Esophagus muscularis mucosa (tissue), 4 donors: ENCODE measurements at places on chromosomes 12 and 14. TPM values are rescaled to one million over a fixed set of nuclear protein-coding genes. Genes with fewer than 3 reads are reported as not detected.

Gene SLC38A2
- total RNA-seq: 224 TPM

DNA sequence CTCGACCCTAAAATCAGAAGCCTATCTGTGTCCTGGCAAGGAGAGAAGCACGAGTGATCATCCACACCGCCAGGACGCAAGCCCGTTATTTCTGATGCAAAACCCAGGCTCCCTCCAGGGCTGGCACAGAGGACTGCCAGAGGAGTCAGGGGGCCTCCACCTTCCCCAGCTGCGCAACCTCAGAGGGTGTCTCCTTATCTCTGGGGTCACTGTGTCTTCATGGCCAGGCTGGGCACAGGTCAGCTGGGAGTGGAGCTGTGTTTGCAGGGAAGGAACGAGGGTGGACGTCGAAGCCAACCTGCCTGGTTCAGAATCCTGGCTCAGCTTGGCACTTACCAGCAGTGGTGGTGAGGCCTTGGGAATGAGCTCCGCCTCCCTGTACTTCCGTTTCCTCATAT is 12.0 kb upstream of the SERPINA3 start:
- H3K27ac ChIP-seq: peak overlapping the region; percentile 76
- peaks cover 50% of the 10 kb centered on the region for H3K4me1 ChIP-seq
- H3K27me3 ChIP-seq: no peaks in the 10 kb centered on the region
- no peak for DNase-seq

Gene OR6C2
- not detected for total RNA-seq

- H3K4me1 ChIP-seq: peaks cover 8% of the 10 kb centered on the region
- DNase-seq: no peak
- no peaks in the 10 kb centered on the region for H3K36me3 ChIP-seq
- no peaks in the 10 kb centered on the region for H3K27me3 ChIP-seq
Measured at GRCh38 chr12:6049587-6049986, 74.9 kb downstream of the VWF start.

GRCh38 chr12:79597910-79598309 is 92.9 kb downstream of the PAWR start:
- DNase-seq: no peak
- H3K36me3 ChIP-seq: no peaks in the 10 kb centered on the region
- no peak overlapping the region for H3K27ac ChIP-seq
- no peak overlapping the region for H3K4me3 ChIP-seq
- no peaks in the 10 kb centered on the region for H3K27me3 ChIP-seq

- H3K27me3 ChIP-seq: no peaks in the 10 kb centered on the region
- H3K27ac ChIP-seq: peak overlapping the region; percentile 78
- no peak for DNase-seq
- H3K36me3 ChIP-seq: no peaks in the 10 kb centered on the region
Measured at GRCh38 chr14:102187044-102187443, 47.3 kb downstream of the WDR20 start.

Gene GALNT16
- 18.4 TPM for total RNA-seq

Gene RSRC2
- total RNA-seq: 68.9 TPM

- H3K4me3 ChIP-seq: no peak overlapping the region
- no peaks in the 10 kb centered on the region for H3K4me1 ChIP-seq
- H3K36me3 ChIP-seq: peaks cover 97% of the 10 kb centered on the region
- DNase-seq: no peak
Measured at GRCh38 chr12:132063491-132063890, 80.6 kb downstream of the DDX51 start.

- H3K4me1 ChIP-seq: no peaks in the 10 kb centered on the region
- no peak for DNase-seq
- H3K27me3 ChIP-seq: no peaks in the 10 kb centered on the region
Measured at GRCh38 chr14:42929806-42930480, 1323.3 kb downstream of the LRFN5 start.

GRCh38 chr12:14695715-14696141 is 671 bp downstream of the GUCY2C start:
- no peaks in the 10 kb centered on the region for H3K4me1 ChIP-seq
- no peak for DNase-seq
- H3K27me3 ChIP-seq: no peaks in the 10 kb centered on the region

Gene OR11H7
- total RNA-seq: not detected

GRCh38 chr14:97270308-97270707 is 473.1 kb downstream of the VRK1 start:
- no peak overlapping the region for H3K27ac ChIP-seq
- H3K4me1 ChIP-seq: no peaks in the 10 kb centered on the region
- H3K27me3 ChIP-seq: no peaks in the 10 kb centered on the region
- H3K4me3 ChIP-seq: no peak overlapping the region

Gene DNAH10
- total RNA-seq: not detected

Gene NINJ2
- 7.0 TPM for total RNA-seq

DNA sequence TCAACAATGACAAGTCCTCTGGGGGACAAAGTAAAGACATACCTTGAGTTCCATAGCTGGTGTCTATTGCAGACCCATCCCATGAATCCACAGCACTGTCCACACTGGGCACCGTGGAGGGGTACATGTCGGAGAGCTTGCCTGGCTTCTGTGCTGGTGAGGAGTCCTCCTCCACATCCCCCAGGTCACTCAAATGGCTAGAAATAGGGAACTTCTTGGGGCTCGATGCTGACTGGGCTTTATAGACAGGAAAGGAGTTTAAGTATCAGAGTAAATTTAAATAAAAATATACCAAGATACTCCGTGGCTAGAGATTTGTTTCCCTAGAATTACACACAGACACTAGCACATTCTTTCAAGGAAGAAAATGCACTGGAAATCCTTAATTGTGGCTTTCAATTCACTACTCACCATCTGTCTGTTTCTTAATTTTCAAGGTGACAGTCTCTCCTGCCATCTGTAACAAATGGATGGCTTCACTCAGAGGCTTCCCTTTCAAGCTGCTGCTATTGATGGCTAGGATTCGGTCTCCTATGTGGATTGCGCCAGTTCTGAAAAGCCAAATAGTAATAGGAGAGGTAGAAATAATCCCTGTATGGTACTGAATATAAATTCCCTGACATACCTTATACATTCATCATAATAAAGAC is 90.1 kb downstream of the HELB start:
- no peaks in the 10 kb centered on the region for H3K27me3 ChIP-seq
- no peak overlapping the region for H3K4me3 ChIP-seq
- no peaks in the 10 kb centered on the region for H3K4me1 ChIP-seq
- H3K27ac ChIP-seq: no peak overlapping the region
- no peaks in the 10 kb centered on the region for H3K36me3 ChIP-seq
- no peak for DNase-seq

- no peaks in the 10 kb centered on the region for H3K27me3 ChIP-seq
- no peaks in the 10 kb centered on the region for H3K4me1 ChIP-seq
- H3K36me3 ChIP-seq: no peaks in the 10 kb centered on the region
- DNase-seq: no peak
- no peak overlapping the region for H3K27ac ChIP-seq
Measured at GRCh38 chr12:91492648-91493047, 310.0 kb upstream of the DCN start.

DNA sequence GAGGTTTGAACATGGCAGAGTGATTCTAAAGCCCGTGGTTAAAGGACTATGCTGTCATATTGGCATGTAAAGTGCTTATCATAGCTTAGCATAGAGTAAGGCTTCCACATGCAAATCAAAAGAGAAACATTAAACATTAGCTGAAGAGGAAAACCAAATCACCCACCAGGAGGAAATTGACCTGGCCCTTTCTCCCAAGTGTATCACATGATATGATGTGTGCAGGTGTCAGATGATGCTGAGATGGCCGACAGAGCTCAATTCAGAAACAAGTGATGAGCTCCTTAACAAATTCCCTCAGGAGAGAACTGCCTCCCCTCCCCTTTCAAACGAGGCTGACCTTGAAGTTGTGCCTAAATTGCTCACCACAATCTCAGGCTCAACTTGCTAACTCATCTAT is 217.1 kb upstream of the BTG1 start:
- no peaks in the 10 kb centered on the region for H3K27me3 ChIP-seq
- H3K36me3 ChIP-seq: no peaks in the 10 kb centered on the region
- no peak overlapping the region for H3K4me3 ChIP-seq
- H3K4me1 ChIP-seq: no peaks in the 10 kb centered on the region
- DNase-seq: no peak
- H3K27ac ChIP-seq: no peak overlapping the region

- H3K36me3 ChIP-seq: no peaks in the 10 kb centered on the region
- no peak overlapping the region for H3K27ac ChIP-seq
- no peaks in the 10 kb centered on the region for H3K27me3 ChIP-seq
- H3K4me1 ChIP-seq: peaks cover 81% of the 10 kb centered on the region
- H3K4me3 ChIP-seq: no peak overlapping the region
- DNase-seq: no peak
Measured at GRCh38 chr14:74575507-74575906, 36.5 kb downstream of the LTBP2 start.

Gene RFLNA
- 2.2 TPM for total RNA-seq

Gene OAS3
- 9.1 TPM for total RNA-seq

- H3K27me3 ChIP-seq: no peaks in the 10 kb centered on the region
- DNase-seq: no peak
- H3K4me3 ChIP-seq: no peak overlapping the region
Measured at GRCh38 chr14:69861025-69861569, 18.1 kb upstream of the SMOC1 start.

DNA sequence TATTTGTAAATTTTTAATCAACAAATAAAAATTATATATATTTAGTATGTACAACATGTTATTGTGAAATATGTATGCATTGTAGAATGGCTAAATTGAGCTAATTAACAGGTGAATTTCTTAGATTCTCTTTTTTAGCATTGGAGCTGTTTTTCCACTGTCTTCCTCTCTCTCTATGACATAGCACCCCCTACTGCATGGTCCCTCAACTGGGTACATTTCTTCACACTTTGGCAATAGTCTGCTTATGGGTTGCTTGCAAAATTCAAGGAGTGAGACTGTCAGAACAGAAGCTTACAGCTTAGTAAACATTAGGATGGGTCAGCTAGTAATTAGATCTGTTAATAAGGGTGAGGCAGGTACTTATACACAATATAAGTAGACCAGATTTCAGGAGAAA is 658.5 kb upstream of the MGAT4C start:
- H3K4me1 ChIP-seq: no peaks in the 10 kb centered on the region
- H3K36me3 ChIP-seq: no peaks in the 10 kb centered on the region
- H3K4me3 ChIP-seq: no peak overlapping the region

DNA sequence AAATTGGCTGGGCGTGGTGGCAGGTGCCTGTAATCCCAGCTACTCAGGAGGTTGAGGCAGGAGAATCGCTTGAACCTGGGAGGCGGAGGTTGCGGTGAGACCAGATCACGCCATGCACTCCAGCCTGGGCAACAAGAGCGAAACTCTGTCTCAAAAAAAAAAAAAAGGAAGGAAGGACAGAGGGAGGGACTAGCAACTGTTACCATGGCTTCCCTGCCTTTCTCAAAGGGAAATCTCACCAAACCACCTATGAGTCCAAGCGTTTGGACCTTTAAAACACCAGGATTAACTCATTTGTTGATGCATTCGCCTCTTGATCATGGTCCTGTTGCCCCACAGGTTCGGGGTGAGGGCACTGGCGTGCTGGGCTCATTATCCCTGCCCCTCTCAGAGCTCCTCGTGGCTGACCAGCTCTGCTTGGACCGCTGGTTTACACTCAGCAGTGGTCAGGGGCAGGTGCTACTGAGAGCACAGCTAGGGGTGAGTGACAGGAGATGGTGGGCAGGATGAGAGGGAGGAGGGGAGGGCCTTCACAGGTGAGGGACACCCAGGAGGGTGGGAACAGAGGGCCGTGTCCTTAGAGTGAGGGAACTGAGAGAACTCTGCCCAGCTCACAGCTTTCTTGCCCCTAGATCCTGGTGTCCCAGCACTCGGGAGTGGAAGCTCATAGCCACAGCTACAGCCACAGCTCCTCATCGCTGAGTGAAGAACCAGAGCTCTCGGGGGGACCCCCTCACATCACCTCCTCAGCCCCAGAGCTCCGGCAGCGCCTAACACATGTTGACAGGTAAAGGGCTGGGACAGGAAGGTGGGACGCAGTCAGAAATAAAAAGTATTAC is 10.2 kb upstream of the MYL6B start:
- peaks cover 83% of the 10 kb centered on the region for H3K36me3 ChIP-seq
- peaks cover 29% of the 10 kb centered on the region for H3K4me1 ChIP-seq
- H3K27me3 ChIP-seq: no peaks in the 10 kb centered on the region
- H3K27ac ChIP-seq: peak overlapping the region; percentile 58

Gene LALBA
- total RNA-seq: not detected
